CD4-positive, alpha-beta T cell treated with Interleukin-4 for 1 hour (primary cell): ENCODE measurements at places on chromosomes 4 and X.

GRCh38 chrX:70476934-70477733, 32.5 kb downstream of the DLG3 start:
- no peak for DNase-seq

DNA sequence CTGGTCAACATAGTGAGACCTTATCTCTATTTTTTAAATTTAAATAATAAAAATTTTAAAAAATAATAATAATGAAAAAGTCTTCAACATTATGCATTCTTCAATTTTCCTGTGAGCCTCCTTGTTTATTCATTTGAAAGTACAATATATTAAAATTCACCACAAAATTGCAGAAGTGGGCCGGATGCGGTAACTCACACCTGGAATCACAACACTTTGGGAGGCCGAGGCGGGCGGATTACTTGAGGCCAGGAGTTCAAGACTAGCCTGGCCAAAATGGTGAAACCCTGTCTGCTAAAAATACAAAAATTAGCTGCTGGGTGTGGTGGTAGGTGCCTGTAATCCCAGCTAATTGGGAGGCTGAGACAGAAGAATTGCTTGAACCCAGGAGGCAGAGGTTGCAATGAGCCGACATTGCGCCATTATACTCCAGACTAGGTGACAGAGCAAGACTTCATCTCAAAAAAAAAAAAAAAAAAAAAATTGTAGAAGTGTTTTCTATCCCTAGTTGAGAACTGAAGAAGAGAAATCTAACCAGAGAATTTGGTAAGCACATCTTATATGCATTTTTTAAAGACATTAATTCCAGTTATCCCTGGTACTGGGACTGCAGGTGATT, 56.9 kb downstream of the RBM47 start:
- DNase-seq, result no peak

DNA sequence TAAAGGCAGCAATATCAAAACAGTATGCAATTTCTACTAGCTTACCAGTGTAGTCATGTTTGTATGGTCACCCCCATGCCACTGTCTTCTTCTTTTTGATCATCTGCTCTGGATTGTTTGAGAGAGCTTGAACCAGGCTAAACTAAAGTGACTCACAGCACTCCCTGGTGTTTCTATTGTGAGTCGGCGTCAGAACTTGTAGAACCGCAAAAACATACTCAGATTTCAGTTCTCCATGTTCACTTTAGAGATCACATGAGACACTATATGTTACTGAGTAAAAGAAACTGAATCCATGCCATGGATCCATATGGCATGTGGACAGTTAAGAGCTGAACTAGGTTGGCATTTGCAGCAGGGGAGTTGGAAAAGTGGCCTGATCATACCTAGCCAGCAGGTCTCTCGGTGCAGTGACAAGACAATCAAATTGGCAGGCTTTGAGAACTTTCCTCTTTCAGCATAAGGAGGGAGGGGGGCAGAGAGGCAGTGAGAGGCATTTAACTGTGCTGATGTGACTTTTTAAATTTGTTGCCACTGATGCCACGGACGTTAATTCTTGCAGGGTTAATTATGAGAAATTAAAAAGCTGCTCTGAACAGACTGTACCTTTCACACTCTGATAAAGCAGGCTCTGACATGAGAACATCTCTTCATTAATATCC, 88.4 kb downstream of the AFF2 start:
- DNase-seq, result no peak

- DNase-seq, result no peak
Observed at GRCh38 chr4:44583393-44583792, 68.0 kb downstream of the YIPF7 start.

DNA sequence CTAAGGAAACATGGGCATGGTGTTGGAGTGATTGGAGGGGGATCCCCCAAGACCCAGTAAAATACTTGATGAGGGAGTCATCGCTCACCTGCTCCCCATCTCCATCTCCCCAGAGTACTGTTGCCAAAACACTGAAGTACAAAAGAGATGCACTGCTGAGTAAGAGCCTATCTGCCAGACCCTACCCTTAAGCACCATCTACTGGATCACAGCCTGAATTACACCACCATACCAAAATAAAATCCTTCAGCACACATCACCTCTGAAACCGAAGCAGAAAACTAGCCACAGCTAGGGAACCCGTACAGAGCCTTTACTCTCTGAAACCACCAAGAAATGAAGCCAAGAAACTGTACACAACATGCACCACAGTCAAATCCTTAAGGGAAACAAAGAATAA, 466.3 kb upstream of the ACTRT1 start:
- DNase-seq, result no peak

DNA sequence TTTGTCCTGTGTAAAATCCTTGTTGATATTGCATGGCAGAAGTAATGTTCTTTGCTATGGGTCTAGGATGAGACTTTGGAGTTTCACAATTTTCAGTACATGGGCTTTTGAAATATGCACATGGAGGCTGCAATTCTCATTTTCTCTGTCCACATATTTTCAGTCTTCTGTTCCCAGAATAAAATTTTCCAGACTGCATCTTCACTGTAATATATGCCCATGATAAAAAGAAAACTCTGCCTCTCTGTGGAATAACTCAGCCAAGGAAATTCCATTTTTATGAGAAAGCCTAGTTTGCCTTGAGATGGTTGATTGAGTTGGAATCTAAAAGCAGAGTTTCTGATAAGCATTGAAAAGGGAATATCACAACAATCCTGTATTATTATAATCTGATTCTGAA, 601.4 kb upstream of the AADAT start:
- no peak for DNase-seq

- DNase-seq, result no peak
Observed at GRCh38 chr4:19010761-19011160, 989.2 kb upstream of the LCORL start.

DNA sequence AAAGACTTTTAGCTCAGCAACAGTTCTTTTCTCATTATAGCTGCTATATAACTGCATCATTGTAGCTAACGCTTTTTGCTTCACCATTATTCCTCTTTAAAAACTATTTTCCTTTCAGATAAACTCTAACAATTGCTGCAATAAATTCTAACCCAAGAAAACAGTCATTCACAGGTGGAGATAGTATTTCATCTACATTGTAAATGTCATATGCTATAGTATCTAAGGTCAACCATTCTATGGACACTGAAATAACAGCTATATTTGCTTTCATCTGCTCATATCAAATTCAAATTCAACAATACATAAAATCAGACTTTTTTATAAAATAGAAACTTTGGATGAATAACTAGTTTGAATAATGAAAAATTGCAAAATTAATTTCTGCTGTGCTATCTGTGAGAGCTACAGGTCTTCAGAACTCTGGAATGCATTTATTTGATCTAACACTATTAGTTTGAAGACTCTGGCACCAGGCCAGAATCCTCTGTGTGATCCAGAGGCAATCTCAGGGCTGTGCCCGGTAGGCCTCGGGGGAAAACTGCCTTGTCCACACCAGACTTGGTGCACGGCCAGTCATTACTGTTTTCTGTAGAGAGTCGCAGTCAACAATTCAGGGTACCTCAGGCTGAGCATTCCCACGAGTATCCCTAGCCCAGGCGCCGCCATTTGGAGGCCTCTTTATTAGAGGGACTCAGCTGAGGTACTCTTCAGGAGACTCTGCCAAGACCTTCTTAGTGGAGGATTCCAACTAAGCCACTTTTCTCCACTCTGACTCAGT, 332.4 kb downstream of the SLC7A11 start:
- no peak for DNase-seq

GRCh38 chrX:132266583-132267355, 47.5 kb upstream of the RAP2C start:
- DNase-seq, result no peak

- DNase-seq, result no peak
Observed at GRCh38 chr4:124105212-124105611, 607.3 kb downstream of the ANKRD50 start.

- DNase-seq, result no peak
Observed at GRCh38 chr4:2424581-2424980, 5.8 kb downstream of the CFAP99 start.

DNA sequence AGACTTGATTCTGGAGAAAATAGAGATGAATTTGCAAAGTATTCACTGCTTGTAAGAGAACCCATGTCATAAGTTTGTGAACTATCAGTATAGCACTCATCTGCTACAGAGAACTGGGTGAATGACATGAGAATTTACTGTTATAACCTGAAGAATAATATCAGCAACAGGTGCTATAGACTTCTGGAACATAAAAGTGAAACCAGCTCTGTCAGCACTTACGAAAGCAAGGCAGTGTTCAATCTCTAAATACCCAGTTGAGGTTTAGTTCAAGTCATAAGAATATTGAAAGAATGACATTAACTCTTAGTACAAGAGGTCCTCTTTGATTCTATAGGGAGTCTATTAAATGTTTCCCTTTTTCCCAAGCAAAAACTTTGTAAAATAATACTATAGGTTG, 232.9 kb upstream of the ANKRD50 start:
- no peak for DNase-seq

DNA sequence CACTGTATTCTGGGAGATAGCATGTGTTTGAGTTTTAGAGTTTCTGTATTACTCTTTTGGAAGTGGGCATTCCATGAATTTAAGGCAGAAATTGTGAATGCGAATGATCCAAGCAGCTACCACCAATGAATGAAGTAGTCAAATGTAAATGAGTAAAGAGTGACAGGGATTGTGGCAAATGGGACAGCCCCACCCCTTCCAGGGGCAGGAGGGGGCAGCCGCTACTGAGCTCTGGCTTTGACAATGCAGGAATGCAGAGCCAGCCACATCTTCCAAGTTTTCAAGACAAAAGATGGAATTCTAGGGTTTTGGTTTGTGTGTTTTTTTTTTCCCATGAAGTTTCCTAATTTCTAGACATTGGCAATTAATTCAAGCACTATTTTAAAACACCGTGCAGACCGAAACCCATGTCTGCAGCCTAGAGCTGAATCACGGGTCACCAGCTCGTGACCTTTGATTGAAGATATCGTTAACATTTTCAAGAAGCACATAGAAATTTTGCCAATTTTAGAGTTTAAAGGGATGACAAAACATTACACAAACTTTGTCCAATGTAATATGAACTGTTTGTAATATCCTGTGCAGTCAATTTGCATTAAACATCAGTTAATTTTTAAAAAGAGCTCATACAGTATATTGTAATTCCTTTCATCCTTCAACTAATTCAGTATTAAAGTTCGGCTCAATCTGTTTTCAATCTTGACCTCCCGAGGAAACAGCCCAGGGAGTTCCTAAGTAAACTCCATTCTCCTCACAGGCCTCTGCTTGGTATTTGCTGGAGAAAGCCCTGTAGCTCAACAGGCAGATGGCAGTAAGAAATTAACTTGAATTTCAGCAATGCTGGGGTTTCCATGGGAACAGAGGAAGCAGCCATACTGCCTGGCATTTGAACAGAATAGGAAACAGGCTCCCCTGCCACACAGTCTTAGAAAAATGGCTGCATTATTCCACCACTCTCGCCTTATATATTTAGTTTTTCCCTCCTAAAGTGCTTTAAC, 83.4 kb downstream of the UCHL1 start:
- DNase-seq, result no peak

- DNase-seq, result no peak
Observed at GRCh38 chr4:153808175-153808574, 19.3 kb upstream of the SFRP2 start.

DNA sequence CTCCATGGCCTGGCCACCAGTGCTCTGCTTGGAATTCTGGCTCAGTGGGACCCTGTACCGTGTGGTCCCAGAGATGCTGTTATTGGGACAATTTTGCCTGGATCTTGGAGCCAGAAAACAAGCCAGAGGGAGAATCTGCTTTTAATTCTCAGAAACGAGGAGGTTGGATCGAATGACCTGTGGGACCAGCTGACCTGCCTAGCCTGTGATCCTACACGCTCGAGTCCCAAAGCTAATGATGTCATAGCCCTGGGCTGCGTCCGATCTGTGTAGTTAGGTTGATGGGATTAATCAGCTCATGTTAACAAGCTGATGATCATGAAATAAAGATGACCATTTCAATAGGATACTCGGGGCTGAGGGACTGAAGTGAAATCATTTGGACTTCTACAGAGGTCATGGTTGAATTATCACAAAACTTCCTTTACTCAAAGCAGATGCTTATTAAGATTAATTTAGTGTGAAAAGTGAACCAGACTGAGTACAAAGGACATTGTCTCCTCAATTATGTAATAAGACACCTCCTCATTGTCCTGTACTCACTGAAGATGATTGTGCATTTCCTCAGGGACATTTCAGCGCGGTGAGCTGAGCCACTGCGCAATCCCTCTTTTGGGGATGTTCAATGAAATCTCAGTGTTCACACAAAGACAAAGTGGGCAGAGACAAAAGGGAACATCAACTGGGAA, 51.9 kb upstream of the STX18 start:
- DNase-seq, result no peak

- no peak for DNase-seq
Observed at GRCh38 chr4:47835494-47835893, 2.4 kb downstream of the CORIN start.

DNA sequence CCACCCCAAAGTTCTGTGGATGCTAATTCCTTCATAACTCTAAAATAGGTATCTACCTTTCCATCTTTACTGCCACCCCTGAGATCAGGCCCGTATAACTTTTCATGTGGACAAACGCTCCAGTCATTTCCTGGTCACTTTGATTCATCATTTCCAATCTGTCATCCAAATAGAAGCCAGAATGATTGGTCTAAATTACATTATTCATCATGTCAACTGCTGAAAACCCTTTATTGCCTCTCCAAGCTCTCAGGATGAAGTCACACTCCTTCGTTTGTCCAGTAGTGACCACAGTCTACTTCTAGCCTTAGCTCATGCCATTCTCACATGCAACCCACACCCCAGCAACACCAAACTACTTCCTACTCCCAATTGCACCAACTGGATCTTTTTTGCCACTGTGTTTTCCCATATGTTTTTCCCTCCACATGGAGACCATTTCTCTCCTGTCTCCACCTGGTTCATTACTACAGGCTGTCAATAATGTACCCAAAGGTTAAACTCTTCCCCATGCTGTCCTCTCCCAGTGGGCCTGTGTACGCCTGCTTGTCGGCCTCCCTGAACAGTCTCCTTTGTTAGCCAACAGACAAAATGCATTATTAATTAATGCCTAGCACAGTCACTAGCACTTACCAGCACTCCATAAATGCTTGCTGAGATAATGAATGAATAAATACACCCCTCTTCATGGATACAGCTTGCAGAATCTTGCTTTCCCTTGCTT, 382.6 kb upstream of the NOCT start:
- DNase-seq, result no peak

DNA sequence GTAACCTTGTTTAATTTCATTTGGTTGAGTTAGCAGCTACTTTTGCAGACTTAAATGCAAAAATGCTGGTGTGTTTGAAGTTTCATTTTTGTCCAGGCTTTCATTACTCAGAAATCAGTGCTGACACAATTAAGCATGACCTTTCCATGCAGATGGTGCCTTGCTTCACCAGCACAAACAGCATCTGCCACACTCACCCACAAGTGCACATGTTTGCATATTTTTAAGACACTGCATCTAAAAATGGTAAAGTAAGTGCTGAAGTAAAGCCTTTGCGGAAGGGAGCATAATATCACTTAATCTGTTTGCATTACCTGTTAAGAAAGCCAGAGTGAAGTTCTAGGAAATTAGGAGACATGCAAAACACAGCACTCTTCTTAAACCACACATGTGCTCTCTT, 7.3 kb upstream of the DAPP1 start:
- DNase-seq, result no peak
